ENCODE measurements at places on chromosomes 1 and 21.

GRCh38 chr1:158185770-158186169 is 5.1 kb downstream of the CD1D start:
- DNase-seq, result peak; percentile 23

GRCh38 chr1:970973-971730 is 4.9 kb downstream of the PLEKHN1 start:
- DNase-seq, result no peak

GRCh38 chr1:20073256-20073655 is 3.3 kb downstream of the PLA2G5 start:
- DNase-seq, result no peak

DNA sequence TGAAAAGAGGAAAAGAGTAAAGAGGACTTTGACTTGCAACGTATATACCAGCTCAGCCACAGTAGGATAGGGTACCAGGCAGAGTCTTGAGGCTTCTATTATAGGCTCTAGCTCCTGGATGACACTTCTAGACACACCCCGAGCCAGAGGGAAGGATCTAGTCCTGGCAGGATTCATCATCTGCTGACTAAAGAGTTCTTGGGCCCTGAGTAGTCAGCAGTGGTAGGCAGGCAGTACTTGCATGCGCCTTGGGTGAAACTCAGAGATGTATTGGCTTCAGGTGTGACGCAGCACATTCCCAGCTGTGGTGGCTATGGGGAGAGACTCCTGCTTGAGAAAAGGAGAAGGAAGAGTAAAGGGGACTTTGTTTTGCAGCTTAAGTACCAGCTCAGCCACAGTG is 162.3 kb upstream of the APP start:
- DNase-seq, result no peak

- no peak for DNase-seq
Observed at GRCh38 chr1:81358151-81358550, 442.6 kb upstream of the ADGRL2 start.

DNA sequence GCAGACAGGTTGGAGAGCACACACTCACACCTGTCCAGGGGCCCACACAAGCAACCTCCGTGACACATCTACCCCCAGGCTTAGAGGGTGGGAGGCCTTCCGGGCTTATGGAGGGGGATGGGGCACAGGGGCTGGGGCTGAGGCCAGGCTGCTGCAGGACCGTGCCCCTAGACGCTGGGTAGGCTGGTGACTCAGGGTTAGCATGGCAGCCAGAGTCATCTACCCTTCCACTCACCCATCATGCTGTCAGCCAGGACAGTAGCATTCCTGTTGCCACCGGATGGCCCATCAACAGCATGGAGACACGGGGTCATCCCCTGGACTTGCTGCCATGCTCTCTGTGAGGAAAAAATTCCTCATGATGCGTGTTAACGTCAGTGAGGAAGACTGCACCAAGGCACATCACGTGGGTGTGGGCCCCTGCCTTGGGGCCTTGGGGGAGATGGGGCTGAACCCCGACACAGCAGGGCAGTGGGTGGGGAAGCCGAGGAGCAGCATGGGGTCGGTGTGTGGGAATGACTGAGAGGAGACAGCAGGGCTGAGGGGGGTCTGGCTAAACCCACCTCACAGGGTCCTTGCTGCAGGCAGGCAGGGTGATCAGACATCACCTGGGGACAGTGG is 52.8 kb downstream of the WNT9A start:
- no peak for DNase-seq

DNA sequence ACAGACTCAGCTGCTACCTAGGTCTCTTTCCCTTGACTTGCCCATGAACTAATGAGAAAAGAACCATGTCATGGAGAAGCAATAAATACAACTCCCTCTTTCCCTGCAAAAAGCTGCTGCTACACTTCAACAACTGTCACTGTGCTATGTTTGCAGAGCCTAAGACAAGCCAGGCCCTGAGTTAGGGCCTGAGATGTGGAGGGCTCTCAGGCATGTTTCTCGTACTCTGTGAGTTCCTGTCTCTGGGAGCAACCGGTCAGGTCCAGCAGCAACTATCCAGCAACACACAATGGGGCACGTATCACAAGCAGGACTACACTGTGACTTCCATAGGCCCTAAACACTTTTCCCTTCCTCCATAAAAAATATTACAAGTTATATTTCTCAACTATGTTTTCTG is 91.7 kb downstream of the JAK1 start:
- no peak for DNase-seq

DNA sequence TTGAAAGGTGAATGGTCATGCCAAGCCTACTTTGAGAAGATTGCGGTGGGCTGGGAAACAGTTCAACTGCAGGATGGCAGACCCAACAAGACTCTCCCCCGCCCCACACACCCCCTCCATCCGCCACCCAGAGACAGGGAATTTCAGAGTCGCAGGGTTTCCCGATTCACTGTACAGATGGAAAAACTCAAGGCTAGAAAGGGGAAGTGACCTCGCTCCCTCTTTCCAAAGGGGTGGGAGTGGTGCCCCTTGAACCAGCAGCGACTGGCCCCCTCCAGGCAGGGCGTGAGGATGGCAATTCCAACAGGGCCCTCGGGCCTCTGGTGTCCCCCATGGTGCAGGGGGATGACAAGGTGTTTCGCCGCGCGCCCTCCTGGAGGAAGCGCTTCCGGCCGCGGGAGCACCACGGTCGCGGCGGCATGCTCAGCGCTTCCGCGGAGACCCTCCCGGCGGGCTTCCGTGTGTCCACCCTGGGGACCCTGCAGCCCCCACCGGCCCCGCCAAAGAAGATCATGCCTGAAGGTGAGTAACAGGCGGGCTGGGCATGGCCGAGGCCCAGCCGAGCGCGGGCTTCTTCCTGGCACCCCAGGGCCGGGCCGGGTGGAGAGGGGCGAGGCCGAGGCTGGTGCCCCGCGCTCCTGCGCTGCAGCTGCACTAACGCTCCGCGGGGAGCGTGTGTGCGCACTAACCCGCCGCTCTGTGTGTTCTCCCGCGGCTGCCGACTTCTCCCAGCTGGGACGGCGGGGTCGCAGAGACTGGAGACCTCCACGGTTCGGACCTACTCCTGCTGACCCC is 10.4 kb downstream of the MYOG start:
- no peak for DNase-seq

DNA sequence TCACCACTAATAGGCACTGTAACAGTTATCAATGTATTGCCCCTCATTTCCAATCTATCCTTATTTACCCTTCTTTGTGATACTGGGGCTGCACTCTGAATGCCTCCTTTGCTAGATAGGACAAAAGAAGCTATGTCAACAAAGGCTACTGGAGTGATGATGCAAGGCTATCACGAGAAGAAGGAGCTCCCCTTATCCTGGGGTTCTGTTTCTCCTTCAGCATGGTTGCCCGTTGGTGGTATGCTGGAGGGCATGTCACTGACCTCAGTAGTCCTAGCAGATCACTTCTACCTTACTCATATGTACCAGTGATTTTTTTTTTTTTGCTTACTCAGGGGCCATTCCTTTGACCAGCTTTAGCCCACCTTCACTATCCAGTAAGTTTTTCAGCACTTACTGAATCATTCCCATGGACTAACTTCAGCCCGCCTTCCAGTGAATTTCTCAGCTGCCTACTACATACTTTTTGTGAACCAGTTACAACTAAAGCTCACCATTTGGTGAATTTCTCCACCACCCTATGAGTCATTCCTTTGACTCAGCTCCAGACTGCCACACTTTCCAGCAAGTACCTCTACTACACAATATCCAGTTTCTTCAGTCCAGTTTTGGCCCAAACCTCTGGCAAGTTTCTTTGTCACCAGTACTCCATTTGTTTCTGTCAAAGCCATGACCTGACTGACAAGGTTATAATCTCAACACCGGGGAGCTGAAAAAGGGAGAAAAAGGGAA is 944.5 kb downstream of the KCNT2 start:
- peak; percentile 20 for DNase-seq

DNA sequence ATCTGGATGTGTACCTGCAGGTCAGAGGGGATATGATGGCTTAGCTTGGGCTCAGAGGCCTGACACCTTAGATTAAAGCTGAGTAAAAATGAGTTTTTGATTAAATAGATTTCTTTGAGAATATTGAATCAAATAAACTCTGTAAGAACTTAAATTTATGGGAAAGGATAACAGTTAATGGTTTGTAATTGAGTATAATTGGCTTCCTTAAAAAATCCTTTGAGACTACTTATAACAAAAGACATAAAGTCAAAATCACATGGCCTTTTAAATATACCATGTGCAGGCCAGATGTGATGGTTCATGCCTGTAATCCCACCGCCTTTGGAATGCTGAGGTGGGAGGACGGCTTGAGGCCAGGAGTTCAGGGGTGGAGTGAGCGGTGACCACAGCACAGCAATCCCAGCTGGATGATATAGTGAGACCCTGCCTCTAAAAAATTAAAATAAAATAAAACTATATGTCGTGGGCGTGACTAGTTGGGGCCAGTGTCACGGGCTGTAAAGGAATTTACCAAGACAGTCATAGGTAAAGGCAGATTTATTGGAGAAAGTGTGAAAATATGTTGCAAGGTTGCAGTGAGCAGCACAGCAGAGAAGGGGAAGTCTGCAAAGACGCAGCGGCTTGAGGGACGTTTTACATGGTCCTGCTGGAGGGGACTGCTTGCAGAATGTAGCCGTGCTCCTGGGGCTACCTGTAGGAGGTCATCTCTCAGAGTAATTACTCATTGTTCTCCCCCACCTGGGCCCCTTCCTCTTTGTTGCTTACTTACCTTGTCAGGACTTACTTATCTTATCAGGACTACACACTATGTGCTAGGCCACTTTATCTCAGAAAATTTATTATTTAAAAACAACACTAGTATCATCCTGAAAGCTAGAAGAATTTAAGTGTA is 122.3 kb downstream of the ZMYM4 start:
- DNase-seq, result no peak

- DNase-seq, result no peak
Observed at GRCh38 chr1:68147534-68148171, 84.7 kb downstream of the WLS start.

All from Ammon's horn (tissue), 1 donor.